NCI-H1417 (cell line): ENCODE measurements at places on chromosomes 12 and 14.
A peak's percentile ranks its signal among the peaks of the same experiment; 100 is the strongest.

GRCh38 chr14:60195179-60195810, 30.1 kb upstream of the DHRS7 start:
- no peak for DNase-seq

DNA sequence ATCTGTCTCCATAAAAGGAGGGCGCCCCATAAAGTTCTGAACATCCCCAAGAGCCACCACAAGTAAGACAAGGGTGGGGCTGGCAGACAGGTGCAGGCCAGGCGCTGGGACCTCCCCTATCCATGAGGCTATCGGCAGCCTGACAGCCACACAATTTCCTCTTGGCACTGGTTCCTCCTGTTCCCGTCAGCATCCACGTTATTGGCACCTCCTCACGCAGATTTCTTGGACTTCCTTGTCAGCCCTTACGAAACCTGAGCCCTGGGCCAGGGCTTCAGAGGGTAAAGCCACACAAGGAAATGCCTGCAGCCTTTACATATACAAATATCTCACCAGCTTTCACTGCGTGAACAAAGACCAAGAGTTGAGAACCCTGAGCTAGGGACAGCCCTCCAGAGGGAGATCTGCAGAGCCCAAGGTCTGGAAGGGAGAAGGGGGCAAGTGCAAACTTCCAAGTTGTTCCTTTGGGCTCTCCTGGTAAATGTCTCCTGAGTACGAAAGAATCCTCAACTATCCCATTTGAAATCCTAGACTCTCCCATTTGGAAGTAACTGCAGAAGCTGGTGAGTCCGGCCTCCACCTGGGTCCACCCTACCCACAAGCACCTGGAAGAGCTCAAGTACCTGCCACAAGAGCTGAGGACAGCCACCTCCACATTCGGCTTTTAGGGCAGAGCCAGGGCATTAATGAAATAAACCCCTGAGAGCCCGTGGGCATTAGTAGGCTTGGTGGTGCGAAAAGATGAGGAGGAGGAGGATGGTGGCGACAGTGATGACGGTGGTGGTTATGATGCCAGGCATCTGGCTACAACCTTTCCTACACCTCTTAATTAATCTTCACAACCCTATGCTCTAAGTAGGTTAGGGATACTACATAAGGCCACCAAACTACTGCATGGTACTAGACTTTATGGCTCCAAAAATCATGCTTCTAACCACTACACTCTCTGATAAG, 5.5 kb upstream of the TC2N start:
- DNase-seq: no peak

GRCh38 chr12:127802271-127802670, 464.7 kb upstream of the TMEM132C start:
- DNase-seq: no peak

DNA sequence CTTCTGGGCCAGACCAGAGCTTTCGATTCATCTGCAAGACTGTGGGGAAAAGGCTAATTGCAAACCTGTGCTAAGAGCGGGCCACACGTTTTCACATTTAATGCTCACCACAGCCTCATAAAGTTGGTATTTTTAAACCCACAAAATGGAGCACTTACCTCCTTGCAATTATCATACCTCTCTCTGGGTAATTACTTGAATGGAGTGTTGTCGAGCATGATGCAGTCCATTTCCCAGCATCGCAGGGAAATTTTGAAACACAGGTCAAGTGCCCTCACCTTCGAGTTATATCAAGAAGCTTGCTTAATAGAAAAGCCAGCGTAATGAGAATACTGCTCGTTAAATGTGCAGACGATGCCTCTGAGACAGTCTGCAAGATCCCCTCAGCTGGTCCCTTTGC, 8.8 kb upstream of the IFI27L2 start:
- peak; percentile 80 for DNase-seq

DNA sequence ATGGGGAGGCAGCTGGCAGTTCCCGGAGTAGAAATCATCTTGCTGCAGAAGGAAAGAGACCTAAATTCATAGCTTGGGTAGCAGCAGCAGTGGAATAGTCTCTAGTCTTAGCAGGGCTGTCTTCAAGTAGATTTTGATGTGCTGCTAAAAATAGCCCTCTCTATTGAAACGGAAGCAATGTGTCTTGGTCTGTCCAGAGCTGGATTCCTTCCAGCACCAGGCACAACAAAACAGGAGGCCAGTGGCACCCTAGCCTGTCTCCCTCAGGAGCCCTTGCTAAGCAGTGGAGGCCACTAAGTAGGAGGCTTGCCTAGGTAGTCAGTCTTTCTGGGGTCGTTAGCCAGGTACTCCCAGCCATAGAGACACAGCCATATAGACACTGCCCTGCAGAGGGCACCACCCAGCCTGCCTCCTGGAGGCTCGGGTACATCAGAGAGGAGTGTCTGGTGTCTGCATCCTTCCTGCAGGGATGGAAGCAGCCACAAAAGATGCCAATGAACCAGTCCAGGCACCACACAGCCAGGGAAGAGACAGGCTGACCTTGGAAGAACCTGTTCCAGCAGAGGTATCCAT, 97.5 kb downstream of the CRACR2A start:
- peak; percentile 61 for DNase-seq
